Stimulated activated CD8-positive, alpha-beta memory T cell treated with anti-CD3 and anti-CD28 coated beads, Interleukin-15, amount 100 ng/mL, for 24 hours (primary cell): ENCODE measurements at places on chromosomes 2 and 18.

GRCh38 chr2:238929242-238930081 lies 81.6 kb downstream of the TWIST2 start:
- no peak for DNase-seq

GRCh38 chr18:32674491-32674890 lies 98.3 kb downstream of the KLHL14 start:
- DNase-seq = no peak

DNA sequence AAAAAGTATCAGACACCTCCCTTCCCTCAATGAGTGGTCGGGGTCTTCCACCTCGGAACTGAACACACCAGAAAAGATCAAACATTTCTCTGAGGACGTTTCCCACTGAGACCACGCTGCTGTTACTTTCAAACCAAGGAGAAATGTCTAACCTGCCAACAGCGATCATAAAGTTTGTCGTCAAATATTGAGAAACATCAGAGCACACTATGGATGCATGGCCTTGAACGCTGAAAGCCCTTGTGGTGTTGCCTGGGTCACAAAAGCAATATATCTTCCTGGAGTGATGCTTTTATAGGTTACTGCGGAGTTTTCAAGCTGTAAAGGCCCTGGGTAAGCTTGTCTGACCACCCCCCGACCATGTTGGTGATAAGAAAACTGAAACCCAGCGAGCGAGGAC lies 70.2 kb upstream of the ID2 start:
- DNase-seq = no peak

- no peak for DNase-seq
Observed at GRCh38 chr18:13159579-13159978, 59.0 kb upstream of the LDLRAD4 start.

DNA sequence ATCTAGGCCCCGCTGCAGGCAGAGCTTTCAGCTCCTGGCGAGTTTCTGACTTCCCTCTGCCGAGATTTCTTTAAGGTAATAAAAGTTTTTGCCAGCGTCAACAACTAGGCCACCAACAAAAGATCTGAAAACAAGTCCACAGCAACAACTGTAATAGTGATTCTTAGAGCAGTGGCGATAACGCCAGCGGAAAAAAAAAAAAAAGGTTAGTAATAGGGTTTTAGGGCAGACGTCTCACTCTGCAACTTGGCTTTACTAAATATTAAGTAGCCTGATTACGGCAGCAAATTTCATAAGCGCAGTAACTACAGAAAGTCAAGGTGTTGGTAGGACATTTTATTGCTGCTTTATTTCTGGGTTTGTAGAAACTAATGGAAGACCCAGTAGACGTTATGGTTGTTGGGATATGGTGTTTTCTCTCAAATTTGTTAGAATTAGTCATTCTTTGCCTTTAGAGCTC lies 481 bp downstream of the SLC30A6 start:
- DNase-seq = no peak

GRCh38 chr18:41745166-41746049 lies 209.6 kb upstream of the PIK3C3 start:
- no peak for DNase-seq

DNA sequence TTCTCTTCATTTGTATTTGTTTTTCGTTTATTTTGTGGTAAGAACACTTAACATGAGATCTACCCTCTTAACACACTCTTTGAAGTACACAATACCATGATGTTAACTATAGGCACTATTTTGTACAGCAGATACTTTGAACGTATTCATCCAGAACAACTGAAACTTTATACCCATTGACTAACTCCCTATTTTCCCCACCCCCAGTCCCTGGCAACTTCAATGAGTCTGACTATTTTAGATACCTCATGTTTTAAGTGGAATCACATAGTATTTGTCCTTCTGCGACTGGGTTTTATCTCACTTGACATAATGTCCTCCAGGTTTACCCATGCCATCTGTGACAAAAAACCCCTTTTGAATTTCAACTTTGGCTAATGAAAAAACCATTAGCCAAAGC lies 356.3 kb upstream of the CDH20 start:
- no peak for DNase-seq

DNA sequence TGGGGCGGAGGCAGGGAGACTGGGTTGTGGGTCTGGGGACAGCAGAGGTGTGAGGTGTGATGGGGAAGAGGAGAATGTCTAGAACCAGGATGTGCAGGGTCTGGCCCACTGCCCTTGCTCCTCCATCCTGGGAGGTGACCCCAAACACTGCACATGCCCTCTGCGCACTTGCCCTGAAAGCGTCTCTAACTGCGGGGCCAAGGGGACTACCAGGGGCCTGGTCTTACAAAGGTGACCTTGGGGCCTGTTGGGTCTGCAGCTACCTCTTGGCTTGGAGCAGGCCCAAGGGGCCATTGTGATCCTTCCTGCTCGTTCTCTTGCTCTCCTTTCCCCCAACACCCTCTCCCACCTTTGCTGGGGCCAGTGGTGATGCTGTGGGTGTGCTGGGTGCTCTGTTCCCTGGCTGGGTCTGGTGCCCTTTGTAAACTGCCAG lies 48.0 kb upstream of the FAHD2A start:
- DNase-seq = no peak

- DNase-seq = no peak
Observed at GRCh38 chr2:79793006-79793405, 280.2 kb downstream of the CTNNA2 start.

GRCh38 chr2:218389333-218390150 lies 7.5 kb downstream of the SLC11A1 start:
- DNase-seq = no peak

GRCh38 chr18:46293742-46294181 lies 189.6 kb downstream of the HAUS1 start:
- DNase-seq = no peak

DNA sequence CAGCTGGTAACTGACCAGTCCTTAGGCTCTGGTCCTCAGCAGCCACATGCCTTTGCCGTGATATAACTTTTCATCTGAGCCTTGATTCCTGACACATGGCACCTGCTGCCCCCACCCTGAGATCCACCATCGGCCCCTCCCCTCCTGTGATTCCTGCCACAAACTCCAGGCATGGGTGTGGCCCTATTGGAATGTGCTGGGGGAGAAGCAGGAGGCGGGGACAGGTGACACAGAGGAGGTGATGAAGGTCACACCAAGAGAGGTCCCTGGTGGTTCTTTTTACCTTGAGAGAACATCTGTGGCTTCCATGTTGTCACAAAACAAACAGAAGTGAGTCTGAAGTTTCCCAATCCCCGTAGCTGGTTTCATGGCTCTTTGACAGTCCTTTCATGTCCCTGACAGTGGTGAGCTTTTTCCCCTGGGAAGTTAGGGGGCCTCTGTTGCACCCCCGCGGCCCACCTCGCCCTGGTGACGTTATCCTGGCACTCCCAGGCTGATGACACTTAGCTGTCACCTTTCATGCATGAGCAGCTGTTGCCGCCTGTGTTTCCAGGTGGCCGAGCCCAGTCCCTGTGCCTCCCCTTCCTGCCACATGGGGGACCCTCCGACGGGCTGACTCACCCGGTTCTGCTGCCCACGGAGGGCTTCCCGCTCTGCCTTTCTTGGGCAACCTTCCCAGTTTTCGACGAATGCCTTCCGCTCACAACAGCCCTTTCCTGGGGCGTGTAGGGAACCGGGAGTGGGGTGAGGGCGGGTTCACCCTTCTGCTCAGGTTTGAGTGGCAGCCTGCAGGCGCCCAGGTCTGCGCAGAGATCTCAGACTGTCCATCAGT lies 66.3 kb upstream of the GLI2 start:
- no peak for DNase-seq

DNA sequence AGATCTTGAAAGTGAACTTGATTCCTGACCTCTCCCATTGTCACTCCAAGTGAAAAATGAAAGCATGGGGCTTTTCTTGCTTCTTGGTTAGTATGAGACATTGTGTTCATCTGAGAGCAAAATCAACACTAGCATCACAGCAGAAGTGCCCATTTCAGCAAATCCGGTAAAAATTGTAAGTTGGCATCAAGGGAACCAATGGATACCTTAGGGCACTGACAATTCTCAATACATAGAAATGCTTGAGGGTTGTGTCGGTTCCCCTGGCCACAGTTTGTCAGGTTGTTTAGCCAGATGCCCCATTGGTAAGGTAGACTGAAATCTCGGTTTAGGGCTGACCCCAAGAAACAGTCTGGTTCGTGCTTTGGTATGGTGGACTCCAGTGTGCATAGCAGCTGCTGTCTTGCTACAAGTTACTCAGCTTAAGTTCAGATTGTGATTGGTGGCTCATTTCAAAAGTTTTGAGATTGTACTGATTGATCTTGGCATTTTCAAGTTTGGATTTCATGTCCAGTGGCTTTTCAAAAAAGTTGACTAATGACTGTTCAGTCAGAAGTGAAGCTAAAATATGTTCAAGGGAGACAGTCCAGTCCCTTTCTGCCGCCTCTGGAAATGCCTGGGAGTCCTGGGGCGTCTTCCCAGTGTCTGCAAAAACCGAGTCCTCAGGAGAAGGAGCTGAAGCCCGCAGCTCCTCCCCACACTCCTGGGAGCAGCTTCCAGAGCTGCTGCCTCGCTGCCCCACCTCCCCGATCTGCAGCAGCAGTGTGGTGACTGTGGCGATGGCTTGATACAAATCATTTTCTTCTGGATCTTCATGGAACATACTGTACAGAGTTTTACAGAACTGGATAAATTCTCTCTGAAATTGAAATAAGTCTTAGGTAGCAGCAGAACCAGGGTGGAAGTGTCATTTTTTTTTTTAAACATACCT lies 5.6 kb downstream of the RPL31 start:
- DNase-seq = no peak

DNA sequence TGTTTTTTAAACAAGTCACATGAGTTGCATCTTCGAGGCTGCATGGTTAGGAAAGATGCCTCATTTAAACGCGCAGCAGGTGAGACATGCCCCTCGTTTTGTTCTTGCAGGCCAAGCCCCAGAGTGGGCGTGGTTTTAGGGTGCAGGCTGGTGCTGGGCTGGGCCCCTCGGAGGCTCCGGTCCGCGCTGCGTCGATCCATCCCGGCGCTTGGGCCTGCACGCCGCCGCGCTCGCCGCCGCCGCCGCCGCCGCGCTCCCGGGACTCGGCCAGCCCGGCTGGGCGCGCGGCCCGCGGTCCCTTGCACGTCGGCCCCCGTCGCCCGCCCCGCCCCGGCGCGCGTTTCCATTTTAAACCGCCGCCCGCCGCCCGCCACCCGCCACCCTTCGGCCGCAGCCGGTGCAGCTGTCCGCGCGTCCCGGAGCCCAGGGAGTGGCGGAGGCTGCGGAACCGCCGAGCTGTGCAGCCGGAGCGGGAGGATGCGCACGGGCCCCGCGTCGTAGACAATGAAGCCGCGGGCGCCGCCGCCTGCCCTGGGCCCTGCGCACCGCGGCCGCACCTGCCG lies 175.5 kb downstream of the AGAP1 start:
- DNase-seq = no peak

GRCh38 chr18:35289727-35290093 lies 319 bp downstream of the ZSCAN30 start:
- no peak for DNase-seq

DNA sequence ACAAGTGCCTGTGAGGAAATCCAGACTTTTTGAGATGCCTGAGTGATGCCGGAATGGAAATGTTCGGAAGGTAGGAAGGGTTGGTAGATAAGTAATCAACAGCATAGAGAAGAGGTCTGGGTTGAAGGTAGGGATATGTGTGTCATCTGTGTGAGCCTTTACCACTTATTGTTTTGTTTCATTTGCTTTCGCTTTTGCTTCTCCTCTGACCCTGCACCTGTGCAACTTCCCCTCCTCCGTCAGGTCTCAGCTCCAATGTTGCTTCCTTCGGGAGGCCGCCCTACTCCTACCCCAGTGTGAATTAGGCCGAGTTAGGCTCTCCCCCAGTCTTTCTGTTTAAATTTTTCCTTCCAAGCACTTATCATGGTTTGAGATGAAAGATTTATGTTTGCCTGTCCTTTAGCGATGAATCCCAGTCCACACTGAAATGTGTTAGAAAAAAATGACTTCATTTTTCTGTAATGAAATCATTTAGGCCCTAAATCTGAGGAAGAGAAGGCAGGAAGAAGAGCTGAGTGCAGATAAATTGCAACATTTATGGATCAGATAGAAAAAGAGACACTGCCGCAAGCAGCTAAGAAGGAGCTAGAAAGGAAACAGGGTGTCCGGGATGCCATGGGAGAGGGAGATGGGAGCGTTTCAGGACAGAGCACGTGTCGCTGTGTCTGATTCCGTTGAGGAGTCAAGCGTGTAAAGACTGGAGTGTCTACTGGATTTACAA lies 139.6 kb upstream of the PELI1 start:
- DNase-seq = no peak

DNA sequence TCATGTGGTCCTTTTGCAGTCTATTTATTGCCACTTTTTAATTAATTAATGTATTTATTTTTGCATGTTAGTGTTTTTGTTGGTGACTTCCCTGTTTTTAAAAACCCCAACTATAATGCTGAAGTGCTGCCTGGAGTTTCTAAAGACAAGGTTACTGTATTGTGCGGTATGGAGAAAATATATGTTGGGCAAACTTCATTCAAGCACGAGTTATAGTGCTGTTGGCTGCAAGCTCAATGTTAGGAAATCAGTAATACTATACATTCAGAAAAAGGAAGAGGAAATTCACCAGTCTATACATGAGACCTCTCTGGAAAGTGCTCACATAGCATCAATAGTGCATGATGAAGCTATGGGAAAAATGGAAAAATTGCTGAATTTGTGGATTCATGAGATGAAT lies 15.4 kb upstream of the RBMS1 start:
- DNase-seq = no peak

- DNase-seq = no peak
Observed at GRCh38 chr2:8061219-8061618, 620.6 kb upstream of the ID2 start.

- DNase-seq = no peak
Observed at GRCh38 chr2:12451726-12452125, 265.0 kb upstream of the TRIB2 start.

DNA sequence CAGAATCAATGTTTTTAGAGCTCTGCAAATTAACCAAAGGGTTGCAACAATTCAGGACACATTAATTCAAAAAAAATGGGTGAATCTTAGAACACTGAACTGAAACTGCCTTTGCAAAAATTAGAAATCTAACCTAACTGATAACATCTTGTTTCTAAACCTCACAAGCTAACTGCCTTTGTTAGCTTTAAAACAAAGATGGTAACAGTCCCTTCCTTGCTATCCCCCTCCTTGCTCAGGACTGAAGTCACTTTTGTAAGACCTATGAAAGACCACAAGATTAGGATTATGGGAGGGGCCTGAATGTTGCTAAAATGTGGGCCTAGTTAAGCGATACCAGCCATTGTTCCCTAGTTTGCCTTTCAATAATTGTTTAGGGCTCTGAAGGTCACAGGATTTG lies 44.9 kb upstream of the LONRF2 start:
- no peak for DNase-seq

DNA sequence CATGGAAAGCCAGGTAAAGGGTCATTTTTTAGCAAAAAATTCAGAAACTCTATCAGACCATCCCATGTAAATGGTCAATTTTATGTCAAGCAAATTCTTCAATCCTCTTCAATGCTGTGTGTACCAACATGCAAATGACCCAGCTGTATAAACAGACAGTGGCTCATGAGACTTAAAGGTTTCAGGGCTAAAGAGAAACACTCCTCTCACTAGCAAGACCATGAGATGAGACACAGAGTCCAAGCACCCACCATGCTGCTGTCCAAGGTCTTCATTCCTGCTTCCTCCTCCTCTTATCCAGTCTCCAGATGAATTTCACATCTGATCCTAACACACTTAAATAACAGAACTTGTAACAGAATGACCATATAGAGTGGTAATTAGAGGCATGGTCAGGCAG lies 30.8 kb upstream of the ONECUT2 start:
- DNase-seq = no peak

GRCh38 chr2:128781166-128781565 lies 462.5 kb upstream of the HS6ST1 start:
- DNase-seq = no peak

GRCh38 chr2:151691631-151692030 lies 42.6 kb downstream of the NEB start:
- DNase-seq = no peak
